ENCODE measurements at places on chromosomes 6 and 20.
A peak's percentile ranks its signal among the peaks of the same experiment; 100 is the strongest.

DNA sequence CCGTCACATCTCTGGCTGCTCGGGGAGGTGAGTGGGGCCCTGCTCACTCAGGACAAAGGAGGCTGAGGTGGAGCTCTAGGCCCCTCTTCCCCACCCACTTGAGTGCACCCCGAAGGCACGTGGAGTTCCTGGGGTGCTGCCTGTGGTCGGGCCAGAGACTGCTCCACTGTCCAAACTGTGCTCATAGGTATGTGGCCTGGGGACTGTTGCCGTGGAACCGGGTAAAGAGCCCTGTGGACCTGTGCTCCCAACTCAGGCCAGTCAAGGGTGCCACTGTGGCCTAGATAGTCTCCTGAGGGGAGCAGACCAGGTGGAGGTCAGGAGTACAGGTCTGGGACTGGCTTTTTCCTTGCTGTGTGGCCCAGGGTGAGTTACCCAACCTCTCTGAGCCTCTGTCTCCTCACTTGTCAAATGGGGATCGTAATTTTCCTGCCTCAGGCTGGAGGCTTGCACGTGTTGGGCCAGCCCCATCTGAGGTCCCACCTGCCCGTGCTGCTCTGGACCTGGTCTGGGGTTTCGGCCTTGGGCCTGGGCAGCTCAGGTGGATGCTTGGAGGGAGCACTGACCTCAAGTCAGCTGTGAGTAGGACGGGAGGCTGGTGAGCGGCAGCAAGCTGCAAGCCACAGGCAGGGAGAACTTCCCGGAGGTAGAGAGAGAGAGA, 12.4 kb upstream of the NPBWR2 start:
- DNase-seq: no peak

DNA sequence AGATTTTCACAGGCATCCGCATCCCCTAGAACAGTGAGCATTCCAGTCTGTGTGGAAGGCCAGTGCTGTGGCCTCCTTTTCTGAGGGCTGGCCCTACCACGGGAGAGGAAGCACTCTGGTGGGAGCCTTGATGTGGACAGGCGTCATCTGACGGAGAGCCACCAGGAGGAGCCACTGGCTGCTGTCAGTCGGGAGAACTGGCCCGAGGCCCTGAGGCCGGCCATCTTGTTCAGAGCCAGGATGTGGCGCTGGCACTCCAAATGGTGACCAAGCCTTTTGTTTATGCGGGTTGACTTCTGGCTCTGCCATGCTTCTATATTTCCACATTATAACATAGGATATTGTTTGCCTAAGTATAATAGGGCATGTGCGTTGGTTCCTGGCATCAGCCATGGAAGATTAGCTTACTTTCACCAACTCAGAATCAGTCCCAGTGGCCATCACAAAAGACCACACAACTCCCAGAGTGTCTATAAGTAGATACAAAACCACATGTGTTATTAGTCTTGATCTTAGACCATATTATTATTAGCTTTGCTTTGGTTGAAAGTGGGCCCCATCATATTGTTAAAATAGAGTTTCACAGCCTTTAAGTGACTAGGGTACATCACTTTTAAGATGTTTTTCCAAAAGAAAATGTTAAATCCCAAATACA, 273.9 kb upstream of the TAB2 start:
- DNase-seq: no peak

DNA sequence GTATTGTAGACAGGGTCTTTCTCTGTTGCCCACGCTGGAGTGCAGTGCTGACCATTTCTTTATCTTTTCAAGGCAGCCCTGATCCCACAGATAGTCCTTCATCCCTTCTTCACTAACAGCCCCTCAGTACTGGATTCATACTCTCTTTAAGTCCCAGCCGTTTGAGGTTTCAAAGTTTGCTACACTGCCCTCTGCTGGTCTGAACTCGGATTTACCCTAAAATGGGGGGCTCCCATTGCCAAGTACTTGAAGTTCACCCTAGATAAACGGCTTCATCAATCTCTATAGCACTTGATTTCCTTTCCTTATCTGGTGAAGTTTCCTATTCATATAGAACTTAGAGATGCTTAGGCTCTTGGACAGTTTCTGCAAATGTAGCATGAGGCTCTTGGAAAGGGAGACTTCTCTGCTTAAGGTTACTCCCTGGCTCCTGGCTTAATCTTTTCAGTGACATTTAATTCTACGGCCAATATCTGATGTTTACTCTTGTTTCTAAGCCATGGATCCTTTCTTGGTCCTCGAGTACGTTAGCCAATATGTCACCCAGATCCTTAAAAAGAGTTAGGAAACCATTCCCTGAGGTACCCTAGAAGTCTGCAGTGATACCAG, 21.4 kb upstream of the PREP start:
- DNase-seq: peak; percentile 44

DNA sequence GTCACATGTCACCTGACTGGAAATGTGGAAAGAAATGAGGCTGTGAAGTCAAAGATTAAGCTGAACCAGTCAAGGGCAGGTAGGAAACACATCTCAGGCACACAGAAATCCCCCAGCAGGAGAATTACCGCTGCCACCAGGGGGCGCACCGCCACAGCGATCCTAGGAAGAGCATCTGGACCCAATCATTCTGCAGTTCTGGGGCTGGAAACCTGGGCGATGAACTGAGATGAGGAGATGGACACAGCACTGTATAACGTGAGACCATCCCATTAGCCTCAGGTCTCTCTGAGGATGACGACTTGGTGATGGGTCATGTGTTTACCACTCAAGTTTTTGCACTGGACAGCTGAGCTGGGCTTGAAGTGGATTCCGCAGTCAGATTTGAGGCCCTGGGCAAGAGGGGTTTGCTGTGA, 6.5 kb upstream of the SLC24A3 start:
- DNase-seq: peak; percentile 79

DNA sequence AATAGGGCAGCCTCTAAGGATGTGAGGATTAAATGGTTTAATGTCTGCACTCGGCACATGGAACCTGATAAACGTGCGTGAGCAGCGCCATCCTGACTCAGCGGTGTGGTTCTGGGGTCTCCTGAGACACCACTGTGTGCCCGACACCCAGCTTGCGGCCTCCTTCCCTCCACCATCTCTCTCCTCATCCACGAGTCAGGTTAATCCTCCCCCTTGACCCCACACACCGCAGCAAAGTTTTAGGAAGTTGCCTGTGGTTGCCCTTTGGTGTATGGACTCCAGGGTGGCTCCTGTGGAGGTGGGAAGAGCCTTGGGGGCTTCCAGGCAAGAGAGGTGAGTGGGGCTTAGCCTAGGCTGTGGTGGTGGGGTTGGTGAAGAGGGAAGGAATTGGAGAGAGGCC, 68.2 kb downstream of the PHACTR3 start:
- no peak for DNase-seq

- DNase-seq: no peak
These were observed 560.0 kb downstream of the TBC1D32 start for GRCh38 chr6:120774275-120774674.

DNA sequence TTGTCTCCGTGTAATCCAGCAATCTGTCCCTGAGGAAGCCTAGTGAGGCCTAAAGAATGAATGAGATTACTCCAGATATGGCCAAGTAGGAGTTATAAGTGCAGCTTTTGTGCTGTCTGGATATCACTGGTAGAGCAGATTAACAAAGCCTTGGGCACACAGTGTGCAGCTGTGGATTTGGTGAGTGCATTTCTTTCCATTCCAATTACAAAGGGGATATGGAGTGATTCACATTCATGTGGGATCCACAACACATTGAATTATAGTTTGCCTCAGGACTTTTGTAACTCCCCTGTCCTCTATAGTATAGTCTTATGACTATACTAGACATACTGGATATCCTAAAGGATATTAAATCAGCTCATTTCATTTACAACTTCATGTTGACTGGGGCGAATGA, 47.1 kb downstream of the HLA-F start:
- no peak for DNase-seq

DNA sequence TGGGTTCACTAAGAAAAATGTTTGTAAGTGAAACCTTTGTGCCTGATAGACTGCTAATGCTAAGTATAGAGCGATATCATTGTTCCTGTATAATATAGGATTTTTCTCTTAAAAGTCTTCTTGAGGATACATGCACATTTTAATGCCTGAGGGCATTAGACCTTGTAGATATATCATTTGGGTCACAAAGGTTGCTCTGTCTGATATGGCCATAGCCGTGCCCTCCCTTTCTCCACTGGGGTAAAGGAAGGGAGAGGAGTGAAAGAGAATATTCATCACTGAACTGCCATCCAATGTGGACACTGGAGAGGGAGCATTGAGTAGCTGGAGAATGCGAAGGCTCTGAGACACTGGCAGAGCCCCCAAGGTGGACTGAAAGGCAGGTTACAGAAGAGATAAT, 442.2 kb upstream of the SPTLC3 start:
- no peak for DNase-seq

GRCh38 chr6:170255426-170256125, 35.3 kb downstream of the DLL1 start:
- no peak for DNase-seq

- DNase-seq: no peak
These were observed at the start of gene PHF1 for GRCh38 chr6:33410711-33411631. PHF1 (plus strand) TSS chr6:33411014; CDS start chr6:33412264, 1,250 bp downstream.

GRCh38 chr6:129776542-129777330, 66.8 kb upstream of the ARHGAP18 start:
- no peak for DNase-seq

GRCh38 chr6:148868314-148868713, 121.5 kb downstream of the UST start:
- DNase-seq: no peak

DNA sequence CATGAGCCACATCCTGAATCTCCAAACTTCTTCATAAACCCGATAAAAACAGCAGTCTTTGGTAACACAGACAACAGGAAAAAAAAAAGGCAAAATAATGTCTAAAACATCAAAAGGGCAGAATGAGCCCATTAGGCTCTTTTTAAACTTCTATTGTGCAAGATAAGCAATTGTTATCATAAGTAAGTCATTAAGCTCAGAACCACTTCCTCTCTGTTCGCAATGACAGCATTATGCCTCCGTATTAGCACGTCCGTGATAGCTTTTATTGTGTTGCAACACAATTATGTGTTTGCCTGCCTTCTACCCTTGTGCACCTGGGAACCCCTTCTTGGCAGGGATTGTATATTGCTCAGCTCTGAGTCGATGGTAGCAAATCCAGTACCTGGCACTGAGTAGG, 147.1 kb downstream of the LRFN2 start:
- DNase-seq: no peak

GRCh38 chr6:70376628-70377027, 36.7 kb upstream of the FAM135A start:
- no peak for DNase-seq

GRCh38 chr6:75893058-75893775, 144.2 kb downstream of the MYO6 start:
- DNase-seq: peak; percentile 57

GRCh38 chr6:6665555-6666243, 77.2 kb downstream of the LY86 start:
- DNase-seq: no peak

GRCh38 chr6:137389150-137389704, 105.0 kb downstream of the OLIG3 start:
- no peak for DNase-seq

DNA sequence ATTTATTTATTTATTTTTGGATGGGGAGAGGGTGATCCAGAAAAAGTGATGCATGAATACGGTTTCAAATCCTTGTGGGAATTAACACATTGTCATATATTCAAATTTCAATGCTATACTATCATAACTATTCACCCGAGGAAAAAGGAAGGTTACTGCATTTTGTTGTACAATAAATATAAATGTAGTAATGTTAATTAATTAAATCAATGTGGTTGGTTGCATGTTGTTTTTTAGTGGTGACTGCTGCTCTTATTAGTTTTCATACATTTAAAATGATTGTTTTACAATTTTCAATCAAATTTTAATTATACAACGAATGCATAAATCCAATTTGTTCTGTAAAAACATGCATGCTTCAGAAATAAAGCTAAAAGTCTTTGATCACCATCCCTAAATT, 180.5 kb downstream of the ZFP64 start:
- no peak for DNase-seq

DNA sequence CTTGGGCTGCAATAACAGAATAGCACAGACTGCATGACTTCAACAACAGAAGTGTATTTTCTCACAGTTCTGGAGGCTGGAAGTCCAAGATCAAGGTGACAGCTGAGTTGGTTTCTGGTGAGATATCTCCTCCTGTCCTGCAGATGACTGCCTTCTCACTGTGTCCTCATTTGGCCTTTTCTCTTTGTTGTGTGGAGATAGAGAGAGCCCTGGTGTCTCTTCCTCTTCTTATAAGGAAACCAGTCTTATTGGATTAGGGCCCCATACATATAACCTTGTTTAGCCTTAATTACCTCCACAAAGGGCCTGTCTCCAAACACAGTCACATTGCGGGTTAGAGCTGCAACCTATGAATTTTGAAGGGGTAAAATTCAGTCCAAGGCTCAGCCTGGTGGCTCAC, 57.0 kb upstream of the BMP6 start:
- no peak for DNase-seq
